Stimulated activated CD4-positive, alpha-beta T cell treated with anti-CD3 and anti-CD28 coated beads, Interleukin-1b, Interleukin-23, amount 100 ng/mL, for 1 hour (primary cell): ENCODE measurements at places on chromosomes 13 and 19.

DNA sequence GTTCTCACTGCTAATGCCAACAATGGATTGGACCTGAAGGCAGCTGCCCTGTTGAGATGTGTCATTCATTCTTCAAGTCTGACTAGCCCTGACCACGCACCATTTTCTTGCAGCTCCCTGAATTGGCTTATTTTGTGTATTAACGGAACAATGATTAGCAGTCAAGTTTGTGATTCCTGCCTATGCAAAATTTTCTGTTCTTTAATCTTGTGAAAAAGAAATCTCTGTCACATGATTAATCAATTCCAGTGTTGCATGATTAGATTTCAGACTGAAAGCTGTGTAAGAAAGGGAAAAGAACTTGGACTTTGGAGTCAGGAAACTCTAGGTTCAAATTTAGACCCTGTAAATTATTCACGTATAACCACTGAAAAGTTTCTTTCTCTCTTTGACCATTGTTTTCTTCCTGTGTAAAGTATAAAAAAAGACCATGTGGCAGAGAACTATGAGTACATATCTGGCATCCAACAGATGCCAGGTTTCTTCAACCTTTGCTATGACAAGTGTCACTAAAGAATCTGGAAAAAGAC is 64.5 kb upstream of the SLC10A2 start:
- DNase-seq = no peak

- no peak for DNase-seq
These were observed 7.0 kb upstream of the F10 start for GRCh38 chr13:113115363-113116205.

GRCh38 chr13:80824229-80824628 is 483.3 kb upstream of the SPRY2 start:
- no peak for DNase-seq

DNA sequence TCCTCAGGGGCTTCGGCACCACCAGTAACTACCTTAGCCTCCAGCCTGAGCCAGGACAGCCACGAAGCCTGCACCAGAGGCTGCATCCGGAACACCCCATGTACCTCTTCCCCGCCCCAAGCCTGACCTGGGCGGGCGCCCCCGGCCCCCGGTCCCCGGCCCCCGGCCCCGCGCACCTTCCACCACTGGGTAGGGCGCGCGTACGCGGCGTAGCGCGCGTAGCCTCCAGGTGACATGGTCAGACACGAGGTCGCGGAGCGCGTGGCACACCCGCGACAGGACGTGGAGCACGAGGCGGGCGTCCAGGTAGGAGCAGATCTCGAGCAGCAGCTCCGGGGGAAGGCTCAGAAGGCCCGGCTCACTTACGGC is 450 bp downstream of the FBXW9 start:
- DNase-seq = no peak

DNA sequence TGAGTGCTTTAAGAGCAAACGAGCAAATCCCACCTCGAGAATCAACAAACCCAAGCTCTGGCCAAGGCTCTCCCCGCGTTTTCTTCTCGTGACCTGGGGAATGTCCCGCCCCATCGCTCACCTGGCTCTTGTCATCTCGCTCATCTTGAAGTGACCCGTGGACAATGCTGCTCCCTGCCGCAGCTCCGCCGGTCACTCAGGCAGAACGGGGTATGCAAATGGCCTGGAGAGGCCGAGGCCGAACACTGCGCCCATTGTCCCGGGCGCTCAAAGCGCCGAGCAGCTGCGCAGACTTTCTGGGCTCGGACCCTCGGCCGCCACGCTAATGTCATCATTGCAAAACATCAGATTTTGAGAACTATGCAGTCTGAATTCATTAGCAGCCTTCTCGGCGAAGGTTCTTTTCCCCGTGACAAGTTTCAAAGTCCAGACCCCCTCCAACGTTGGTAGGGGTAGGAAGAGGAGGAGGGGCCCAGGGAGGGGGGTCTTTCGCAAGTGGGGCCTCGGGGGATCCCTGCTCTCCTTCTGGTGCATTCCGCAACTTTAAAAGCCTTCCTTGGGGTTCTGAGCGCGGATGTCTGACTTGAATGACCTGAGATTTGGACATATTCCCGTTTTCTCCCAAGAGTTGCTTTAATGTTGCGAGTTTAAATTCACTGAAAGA is 39.7 kb downstream of the SOX1 start:
- no peak for DNase-seq

GRCh38 chr19:2575734-2576481 is 100.0 kb downstream of the GADD45B start:
- DNase-seq = no peak

DNA sequence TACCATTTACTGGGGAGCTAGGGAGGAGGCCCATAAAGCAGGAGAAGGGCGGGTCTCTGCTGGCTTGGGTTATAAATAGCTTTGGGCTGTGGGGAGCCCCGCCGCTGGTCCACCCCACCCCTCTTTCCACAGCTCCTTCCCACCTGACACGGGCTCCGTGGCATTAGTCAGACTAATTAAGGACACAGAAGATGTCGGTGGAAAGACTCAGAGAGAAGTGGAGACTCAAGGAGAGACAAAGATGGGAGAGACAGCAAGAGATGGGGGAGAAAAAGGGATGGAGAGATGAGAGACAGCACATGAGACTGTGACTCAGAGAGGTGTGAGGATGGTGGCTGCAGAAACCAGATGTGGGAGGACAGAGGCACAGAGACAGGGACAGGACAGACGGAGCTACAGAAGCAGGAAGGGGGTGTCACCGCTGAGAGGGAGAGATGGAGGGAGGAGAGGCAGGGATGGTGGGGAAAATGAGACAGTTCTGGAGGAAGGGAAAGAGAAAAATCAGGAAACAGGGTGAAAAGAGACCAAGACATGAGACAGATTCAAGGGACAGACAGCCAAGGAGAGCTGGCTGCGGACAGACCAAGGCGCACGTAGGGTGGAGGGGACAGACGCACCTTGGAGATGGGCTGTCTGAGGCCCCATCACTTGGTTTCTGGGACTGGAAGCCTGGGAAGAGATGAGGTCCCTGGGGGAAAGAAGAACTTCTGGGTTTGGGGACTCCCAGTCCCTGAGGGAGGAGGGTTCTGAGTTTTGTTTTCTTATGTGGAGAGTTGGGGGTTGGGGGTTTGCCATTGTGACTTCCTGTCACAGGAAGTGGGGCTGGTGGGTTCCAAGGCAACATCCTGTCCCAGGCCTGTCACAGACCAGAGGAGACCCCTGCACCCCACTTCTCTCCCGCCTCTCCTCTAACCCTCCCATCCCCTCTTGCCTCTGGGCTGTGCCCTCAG is 4.1 kb downstream of the ARHGEF1 start:
- no peak for DNase-seq

GRCh38 chr13:57588639-57589038 is 42.9 kb upstream of the PCDH17 start:
- DNase-seq = no peak

DNA sequence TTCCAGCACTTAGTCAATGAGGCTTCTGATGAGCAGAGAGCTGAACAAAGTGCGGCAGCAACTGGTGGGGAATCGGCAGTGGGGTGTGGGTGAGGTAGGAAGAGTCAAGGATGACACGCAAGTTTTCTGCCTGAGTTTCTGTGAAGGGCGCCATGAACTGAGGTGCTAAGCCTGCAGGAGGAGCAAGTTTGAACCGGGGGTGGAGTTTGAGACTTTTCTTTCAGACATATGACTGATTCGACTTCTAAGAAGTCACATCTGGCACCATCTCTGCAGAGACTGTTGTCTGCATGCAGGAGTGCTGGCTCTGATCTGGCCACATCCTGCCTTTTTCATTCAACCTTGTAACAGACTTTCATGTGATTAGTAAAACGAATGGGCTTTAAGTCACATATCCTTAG is 14.8 kb upstream of the GPI start:
- DNase-seq = no peak

DNA sequence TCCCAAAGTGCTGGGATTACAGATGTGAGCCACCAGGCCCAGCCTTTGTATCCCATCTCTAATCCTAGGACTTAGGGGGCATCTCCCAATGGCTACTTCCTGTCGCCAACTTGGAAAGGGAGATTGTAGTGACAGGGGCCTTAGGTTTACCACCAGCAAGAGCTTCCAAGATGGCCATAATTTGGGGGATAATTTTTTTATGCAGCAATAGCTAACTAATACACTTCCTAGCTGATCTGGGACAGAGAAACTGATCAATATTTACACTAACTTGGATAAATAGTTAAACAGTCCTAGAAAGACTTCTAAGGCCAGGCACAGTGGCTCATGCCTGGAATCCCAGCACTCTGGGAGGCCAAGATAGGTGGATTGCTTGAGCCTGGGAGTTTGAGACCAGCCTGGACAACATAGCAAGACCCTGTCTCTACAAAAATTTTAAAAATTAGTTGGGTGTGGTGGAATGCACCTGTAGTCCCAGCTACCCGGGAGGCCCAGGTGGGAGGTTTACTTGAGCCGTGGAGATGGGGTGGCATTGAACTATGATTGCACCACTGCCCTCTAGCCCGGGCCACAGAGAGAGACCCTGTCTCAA is 5.3 kb upstream of the COLGALT1 start:
- DNase-seq = no peak
